H1 (cell line): ENCODE measurements at places on chromosomes 2 and 18.

GRCh38 chr2:64593035-64593655 is 60.6 kb downstream of the SERTAD2 start:
- H3K36me3 ChIP-seq, result peaks cover 7% of the 10 kb centered on the region; the same call in 1 of the 2 replicates
- H3K27ac ChIP-seq, result no peak overlapping the region
- no peak for DNase-seq
- no peaks in the 10 kb centered on the region for H3K27me3 ChIP-seq

DNA sequence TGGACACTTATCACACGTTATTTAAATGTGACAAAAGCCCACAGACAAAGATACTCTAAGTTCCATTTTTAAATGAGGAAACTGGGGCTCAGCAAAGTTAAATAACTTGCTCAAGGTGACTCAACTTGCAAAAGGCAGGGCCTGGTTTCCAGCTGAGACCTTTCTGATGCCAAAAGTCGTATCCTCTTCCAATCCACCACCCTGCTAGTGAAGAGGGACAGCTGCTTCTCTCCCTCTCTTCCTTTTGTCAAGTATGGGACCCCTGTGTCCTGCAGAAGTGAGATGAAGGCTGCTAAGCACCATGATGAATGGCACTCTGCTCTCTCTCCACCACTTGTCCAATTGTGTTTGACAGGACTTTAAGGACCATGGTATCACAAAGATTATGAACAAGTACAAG is 140.9 kb downstream of the DYM start:
- H3K27me3 ChIP-seq, result no peaks in the 10 kb centered on the region
- no peaks in the 10 kb centered on the region for H3K4me1 ChIP-seq
- DNase-seq, result peak; percentile 21
- H3K4me3 ChIP-seq, result no peak overlapping the region
- H3K27ac ChIP-seq, result no peak overlapping the region

- no peak for DNase-seq
- no peak overlapping the region for H3K27ac ChIP-seq
- no peaks in the 10 kb centered on the region for H3K4me1 ChIP-seq
- H3K27me3 ChIP-seq, result no peaks in the 10 kb centered on the region
- no peaks in the 10 kb centered on the region for H3K36me3 ChIP-seq
These were observed 18.1 kb upstream of the MGAT4A start for GRCh38 chr2:98749066-98749450.

GRCh38 chr18:31860488-31860887 is 82.4 kb downstream of the TRAPPC8 start:
- no peak overlapping the region for H3K4me3 ChIP-seq
- no peaks in the 10 kb centered on the region for H3K36me3 ChIP-seq
- no peak for DNase-seq
- no peak overlapping the region for H3K27ac ChIP-seq
- H3K4me1 ChIP-seq, result no peaks in the 10 kb centered on the region

- no peak overlapping the region for H3K27ac ChIP-seq
- DNase-seq, result no peak
- H3K27me3 ChIP-seq, result no peaks in the 10 kb centered on the region
- peaks cover 3% of the 10 kb centered on the region for H3K4me1 ChIP-seq
These were observed 15.0 kb upstream of the CPS1 start for GRCh38 chr2:210541290-210541902.

GRCh38 chr2:209499069-209499468 is 75.2 kb downstream of the MAP2 start:
- no peak overlapping the region for H3K4me3 ChIP-seq
- H3K36me3 ChIP-seq, result no peaks in the 10 kb centered on the region
- DNase-seq, result no peak
- H3K27ac ChIP-seq, result no peak overlapping the region
- H3K27me3 ChIP-seq, result no peaks in the 10 kb centered on the region

DNA sequence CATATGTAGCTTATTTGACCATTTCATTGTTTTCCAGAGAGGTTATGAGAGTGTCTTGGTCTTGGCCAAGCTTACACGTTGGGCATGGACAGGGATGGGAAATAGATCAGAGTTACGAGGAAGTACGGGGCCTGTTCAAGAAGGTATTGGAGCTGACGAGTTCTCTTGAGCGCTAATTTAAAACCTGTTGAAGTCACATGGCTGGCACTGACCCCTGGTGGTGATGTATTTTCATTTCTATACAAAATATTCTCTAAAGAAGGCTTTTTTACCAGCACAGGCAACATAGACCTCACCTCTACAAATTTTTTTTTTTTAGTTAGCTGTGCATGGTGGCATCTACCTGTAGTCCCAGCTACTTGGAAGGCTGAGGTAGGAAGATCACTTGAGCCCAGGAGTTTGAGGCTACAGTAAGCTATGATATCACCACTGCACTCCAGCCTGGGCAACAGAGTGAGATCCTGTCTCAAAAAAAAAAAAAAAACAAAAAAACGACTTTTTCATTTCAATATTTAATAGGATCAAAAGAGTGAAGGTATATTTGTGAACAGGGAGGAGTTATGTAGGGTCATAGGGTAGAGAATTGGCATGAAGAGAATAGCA is 19.6 kb downstream of the UGP2 start:
- no peaks in the 10 kb centered on the region for H3K27me3 ChIP-seq
- no peak for DNase-seq
- H3K4me1 ChIP-seq, result peaks cover 7% of the 10 kb centered on the region; the same call in 1 of the 2 replicates
- H3K4me3 ChIP-seq, result no peak overlapping the region
- peaks cover 94% of the 10 kb centered on the region for H3K36me3 ChIP-seq
